ENCODE measurements at places on chromosomes 16 and 17. TPM values are rescaled to one million over a fixed set of nuclear protein-coding genes. Genes with fewer than 3 reads are reported as not detected.

ARHGAP44 gene
- total RNA-seq, result 0.28 TPM

TBC1D3E gene
- total RNA-seq, result not detected

KRTAP4-6 gene
- not detected for total RNA-seq

LRRC75A gene
- 3.6 TPM for total RNA-seq

TBC1D3K gene
- total RNA-seq, result not detected

QPRT gene
- 0.13 TPM for total RNA-seq

TRPV2 gene
- total RNA-seq, result 10.4 TPM

MEIOB gene
- not detected for total RNA-seq

TERB1 gene
- total RNA-seq, result not detected

CCL8 gene
- not detected for total RNA-seq

KRT25 gene
- not detected for total RNA-seq

KRT39 gene
- not detected for total RNA-seq

NPIPB8 gene
- total RNA-seq, result not detected

SOCS1 gene
- total RNA-seq, result 1.9 TPM

EMP2 gene
- 19.8 TPM for total RNA-seq

SPECC1 gene
- total RNA-seq, result 1.1 TPM

GLIS2 gene
- total RNA-seq, result 1.6 TPM

GNAO1 gene
- total RNA-seq, result not detected

MT1E gene
- total RNA-seq, result 284 TPM

SLC6A2 gene
- total RNA-seq, result not detected

MRPS7 gene
- total RNA-seq, result 73.6 TPM

PRR35 gene
- total RNA-seq, result not detected

EVI2A gene
- 0.33 TPM for total RNA-seq

MVD gene
- total RNA-seq, result 78.5 TPM

EPX gene
- not detected for total RNA-seq

MYH8 gene
- total RNA-seq, result not detected

TLCD3A gene
- 26.9 TPM for total RNA-seq

TSPOAP1 gene
- not detected for total RNA-seq

PRSS36 gene
- total RNA-seq, result 0.49 TPM

ABAT gene
- 2.6 TPM for total RNA-seq

KRT222 gene
- total RNA-seq, result not detected

CDK12 gene
- total RNA-seq, result 22.2 TPM

CBLN1 gene
- not detected for total RNA-seq

C16orf92 gene
- total RNA-seq, result not detected

NPIPB9 gene
- 0.99 TPM for total RNA-seq

GOT2 gene
- total RNA-seq, result 89.5 TPM

NKD1 gene
- 0.07 TPM for total RNA-seq

Measured in pulmonary artery endothelial cell (primary cell).